ENCODE measurements at places on chromosomes 11 and 22.

- no peak for DNase-seq
Measured at GRCh38 chr11:11821899-11822298, 19.9 kb upstream of the USP47 start.

- no peak for DNase-seq
Measured at GRCh38 chr22:28125799-28126198, 206.7 kb upstream of the PITPNB start.

DNA sequence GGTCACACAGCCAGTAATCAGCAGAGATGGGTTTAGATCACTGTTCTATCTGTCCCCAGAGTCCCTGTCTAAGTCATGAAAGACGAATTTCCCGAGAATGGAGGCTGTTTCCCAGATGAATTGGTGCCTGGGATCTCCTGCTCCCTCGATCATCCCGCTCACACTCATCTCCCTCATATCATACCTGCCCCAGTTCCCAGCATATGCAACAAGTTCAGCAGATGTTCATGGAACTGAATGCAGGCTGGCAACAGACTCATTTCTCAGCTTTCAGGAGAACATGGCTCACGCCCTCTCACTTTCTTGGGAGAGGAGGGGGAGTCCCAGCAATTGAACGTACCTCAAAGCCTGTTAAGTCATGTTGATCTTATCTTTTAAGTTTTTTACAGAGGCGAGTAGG, 22.1 kb downstream of the CD6 start:
- no peak for DNase-seq

GRCh38 chr11:20162824-20163782, 2.8 kb upstream of the DBX1 start:
- DNase-seq, result no peak

DNA sequence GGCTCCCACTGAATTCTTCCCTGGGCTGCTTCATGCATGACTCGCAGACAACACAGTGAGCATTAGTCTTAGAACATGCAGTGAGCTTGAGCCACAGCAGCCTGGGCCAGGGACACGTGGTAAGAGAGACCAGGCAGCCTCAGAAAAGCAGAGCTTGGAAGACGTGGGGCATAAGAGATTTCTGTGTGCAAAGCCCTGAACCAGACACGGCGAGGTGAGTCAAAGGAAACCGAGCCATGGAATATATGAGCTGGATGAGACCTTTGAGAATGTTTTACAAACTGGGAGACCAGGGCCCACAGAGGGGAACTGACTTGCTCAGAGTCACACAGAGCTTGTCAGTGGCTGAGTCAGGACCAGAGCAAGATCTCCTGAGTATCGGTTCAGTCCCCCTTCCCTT, 8.5 kb upstream of the FXYD6 start:
- DNase-seq, result no peak

- DNase-seq, result no peak
Measured at GRCh38 chr11:111797145-111797581, 31.0 kb upstream of the PPP2R1B start.

GRCh38 chr11:109808569-109808968, 284.6 kb upstream of the ZC3H12C start:
- no peak for DNase-seq

GRCh38 chr22:24473284-24473683, 21.8 kb upstream of the UPB1 start:
- no peak for DNase-seq

DNA sequence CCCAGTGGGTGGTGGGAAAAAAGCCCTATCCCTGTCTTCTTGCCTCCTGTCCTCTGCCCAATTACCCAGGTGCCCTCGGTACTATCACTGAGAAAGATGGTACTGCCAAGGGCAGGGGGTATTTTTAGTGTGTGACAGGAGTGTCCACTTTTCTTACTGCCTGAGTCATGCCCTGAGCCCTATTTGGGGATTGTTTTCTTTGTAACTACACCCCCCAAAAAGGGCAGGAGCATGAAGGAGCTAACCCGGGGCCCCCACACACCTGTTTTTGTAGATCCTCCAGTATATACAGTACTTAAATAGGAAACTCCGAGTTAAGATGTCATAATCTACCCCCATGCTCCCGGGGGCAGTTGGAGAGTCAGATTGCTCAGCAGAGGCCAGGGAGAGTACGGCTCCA, 3.8 kb downstream of the SMTNL1 start:
- DNase-seq, result no peak

DNA sequence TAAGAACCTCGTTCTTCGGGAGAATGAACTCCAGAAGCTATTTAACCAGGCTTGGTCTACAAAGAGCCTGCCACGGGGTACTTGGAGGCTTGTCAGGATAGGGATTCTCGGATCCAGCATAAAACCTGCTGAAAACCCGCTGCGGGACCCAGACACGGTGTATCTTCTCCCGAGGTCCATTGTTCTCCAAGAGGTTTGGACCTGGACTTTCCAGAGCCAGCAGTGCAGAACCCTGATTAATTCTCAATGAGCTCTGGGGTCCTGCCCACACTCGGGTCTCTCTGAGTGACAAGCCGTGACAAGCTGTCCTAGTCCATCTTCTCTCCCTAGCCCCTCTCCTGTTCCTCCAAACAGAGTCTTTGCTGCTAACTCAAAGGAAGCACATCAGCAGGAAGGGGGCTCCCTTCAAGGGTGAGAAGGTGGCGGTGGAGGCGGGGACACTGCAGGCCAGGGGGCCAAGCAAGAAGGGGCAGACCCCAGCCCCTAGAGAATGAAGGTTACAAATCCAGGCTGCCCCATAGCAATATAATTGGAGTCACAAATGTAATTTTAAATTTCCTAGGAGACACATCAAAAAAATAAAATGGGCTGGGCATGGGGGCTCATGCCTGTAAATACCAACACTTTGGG, 12.2 kb downstream of the SHANK2 start:
- DNase-seq, result no peak

- no peak for DNase-seq
Measured at GRCh38 chr11:17972987-17973386, 39.9 kb downstream of the SERGEF start.

- DNase-seq, result no peak
Measured at GRCh38 chr11:27700351-27701301, at the start of gene BDNF. TSS of gene BDNF (minus strand) at chr11:27700455. CDS start at chr11:27658564, 41,891 bp downstream.

DNA sequence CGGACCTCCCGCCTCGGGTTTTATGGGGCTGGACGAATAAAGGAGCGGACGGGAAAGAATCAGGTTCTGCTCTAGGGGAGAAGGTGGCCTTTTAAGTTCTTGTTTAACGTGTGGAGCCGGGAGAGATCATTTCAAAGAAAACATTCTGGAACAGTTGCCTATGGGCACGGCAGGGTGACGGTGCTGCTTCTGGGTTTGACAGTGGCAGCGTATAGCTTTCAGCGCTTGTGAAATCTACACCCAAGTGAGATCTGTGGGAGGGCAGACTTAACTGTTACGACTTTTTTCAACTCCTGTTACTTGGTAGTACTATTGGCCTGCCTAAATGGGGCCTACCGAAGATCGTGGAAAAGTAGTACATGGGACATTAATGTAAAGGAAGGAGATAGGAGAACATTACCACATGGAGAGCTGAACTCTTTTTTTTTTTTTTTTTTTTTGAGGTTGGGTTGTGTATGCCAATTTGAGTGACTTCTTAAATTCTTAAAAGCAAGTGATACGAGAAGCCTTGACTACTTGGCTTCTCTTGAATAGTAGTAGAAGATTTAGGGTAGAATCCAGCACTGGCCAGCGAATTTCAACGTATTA, 743 bp downstream of the USP47 start:
- peak; percentile 81 for DNase-seq

- no peak for DNase-seq
Measured at GRCh38 chr22:17804331-17805080, 30.2 kb upstream of the BID start.

GRCh38 chr11:9876331-9876730, 212.5 kb downstream of the SWAP70 start:
- DNase-seq, result no peak

DNA sequence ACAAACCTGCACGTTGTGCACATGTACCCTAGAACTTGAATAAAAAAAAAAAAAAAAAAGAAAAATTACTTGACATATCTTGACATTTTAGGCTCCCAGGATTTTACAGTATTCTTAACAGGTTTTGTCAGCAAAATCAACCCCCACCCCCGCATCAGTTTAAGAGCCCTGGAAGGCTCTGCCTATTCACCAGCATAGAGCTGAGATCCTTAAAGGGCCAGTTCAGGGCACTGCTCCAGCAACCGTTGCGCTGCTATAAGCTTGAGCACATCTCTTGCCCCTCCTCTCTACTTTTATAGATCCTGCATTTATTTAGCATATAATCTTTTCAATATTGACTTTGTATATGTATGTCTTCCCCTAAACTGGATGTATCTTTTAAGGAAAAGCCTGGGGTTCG, 697 bp upstream of the PAFAH1B2 start:
- DNase-seq, result peak; percentile 24

DNA sequence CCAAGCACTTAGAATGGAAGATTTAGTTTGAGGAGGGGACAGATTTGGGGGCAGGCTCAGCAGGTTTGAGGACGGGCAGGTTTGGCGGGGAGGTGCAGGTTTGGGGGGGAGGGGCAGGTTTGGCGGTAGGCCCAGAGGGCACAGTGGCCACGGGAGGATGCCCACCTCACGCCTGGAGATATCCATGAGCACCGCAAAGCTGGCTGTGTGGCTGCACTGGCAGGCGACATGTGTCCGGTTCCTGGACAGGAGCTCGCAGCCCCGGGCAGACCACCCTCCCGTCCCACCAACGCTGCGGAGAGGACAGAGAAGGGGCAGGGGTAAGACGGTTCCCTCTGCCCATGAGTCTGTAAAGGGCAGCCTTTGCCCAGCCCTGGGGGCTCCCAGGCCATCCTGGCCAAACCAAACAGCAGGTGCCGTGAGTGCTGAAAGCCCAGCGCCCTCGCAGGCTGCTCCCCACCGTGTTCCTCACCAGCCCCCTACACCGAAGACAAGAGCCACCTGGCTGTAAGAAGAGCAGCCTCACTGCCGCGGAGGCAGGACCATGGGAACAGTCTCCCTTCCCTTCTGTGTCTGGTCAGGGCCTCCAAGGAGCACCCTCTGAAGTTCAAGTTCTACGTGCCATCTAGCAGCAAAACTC, 43.0 kb downstream of the TRMU start:
- DNase-seq, result no peak

- peak; percentile 44 for DNase-seq
Measured at GRCh38 chr11:10450462-10451425, 4.3 kb upstream of the AMPD3 start.

DNA sequence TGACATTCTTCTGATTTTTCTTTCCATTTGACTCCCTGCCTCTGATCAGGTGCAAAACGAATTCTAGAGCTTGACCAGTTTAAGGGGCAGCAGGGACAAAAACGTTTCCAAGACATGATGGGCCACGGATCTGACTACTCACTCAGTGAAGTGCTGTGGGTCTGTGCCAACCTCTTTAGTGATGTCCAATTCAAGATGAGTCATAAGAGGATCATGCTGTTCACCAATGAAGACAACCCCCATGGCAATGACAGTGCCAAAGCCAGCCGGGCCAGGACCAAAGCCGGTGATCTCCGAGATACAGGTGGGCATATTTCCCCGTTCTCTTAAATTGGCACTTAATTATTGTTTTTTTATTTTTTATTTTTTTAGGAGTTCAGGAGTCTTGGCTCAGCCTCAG, 15.4 kb downstream of the XRCC6 start:
- no peak for DNase-seq

DNA sequence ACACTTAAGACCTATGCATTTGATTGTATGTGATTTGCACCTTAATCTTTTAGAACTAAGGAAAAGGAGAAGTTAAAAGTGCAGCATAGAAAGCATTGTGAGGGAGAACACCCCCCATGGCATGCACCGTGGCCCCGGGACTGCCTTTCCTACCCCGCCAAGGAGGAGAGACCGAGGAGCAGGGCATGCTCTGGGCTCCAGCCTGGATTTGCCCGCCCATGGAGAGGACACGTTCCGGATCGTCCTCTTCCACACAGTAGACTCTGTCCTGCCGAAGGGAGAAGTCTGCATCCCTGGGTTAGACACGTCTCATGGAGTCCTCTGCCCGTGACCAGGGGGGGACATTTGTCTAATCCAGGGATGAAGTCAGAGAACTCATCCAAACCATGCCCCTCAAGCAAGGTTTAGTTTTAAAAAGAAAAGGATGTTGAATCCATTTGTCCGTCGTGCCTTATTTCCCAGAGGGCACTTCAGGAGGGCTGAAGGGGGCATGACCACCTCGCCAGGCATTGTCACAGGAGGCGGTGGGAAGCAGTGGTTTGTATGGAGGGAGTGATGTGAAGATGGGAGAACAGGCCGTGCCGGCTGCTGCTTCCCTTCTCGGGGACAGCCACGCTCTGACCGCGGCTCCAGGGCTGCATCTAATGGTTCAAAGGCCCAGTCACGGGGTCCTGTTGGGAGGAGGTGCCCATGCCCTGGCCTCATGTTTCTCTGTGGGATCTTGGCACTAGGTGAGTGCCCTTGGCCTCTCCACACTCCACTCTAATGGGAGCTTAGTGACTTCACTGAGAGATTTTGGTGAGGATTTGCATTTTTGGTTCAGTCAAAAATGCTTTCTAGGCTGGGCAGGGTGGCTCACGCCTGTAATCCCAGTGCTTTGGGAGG, 66.2 kb upstream of the GAL start:
- DNase-seq, result no peak

DNA sequence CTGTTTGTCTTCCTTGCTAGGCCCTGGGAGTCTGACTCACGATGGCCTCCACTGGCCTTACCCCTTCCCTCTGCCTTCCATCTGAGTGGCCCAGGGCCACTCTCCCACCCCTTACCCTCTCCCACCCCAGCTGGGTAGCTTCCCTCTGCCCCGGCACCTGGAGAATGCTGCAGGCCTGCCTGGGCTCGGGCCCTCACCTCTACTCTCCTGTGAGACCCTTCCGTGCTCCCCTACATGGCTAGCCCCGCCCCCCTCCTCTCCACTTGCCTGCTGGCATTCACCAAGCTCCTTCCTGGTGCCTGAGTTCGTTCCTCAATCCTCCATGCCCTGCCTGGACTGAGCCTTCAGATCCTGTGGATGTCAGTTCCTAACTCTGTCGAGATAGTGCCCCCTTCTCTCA, 8.7 kb downstream of the RAB36 start:
- no peak for DNase-seq

GRCh38 chr22:30843245-30843644, 125.3 kb downstream of the MORC2 start:
- DNase-seq, result no peak

GRCh38 chr11:57942808-57943207, 80.9 kb upstream of the OR9Q1 start:
- no peak for DNase-seq

- DNase-seq, result no peak
Measured at GRCh38 chr11:60880643-60881282, 13.4 kb downstream of the ZP1 start.

- DNase-seq, result no peak
Measured at GRCh38 chr22:46084943-46085827, 65.1 kb upstream of the PPARA start.

All from activated CD4-positive, alpha-beta T cell treated with anti-CD3 and anti-CD28 coated beads, Interleukin-2, Interleukin-4, amounts not matched to agents 100 ng/mL and 50 ng/mL, durations not matched to agents 16 hours and 8 hours (primary cell).